ENCODE measurements at places on chromosomes 7 and 10.

DNA sequence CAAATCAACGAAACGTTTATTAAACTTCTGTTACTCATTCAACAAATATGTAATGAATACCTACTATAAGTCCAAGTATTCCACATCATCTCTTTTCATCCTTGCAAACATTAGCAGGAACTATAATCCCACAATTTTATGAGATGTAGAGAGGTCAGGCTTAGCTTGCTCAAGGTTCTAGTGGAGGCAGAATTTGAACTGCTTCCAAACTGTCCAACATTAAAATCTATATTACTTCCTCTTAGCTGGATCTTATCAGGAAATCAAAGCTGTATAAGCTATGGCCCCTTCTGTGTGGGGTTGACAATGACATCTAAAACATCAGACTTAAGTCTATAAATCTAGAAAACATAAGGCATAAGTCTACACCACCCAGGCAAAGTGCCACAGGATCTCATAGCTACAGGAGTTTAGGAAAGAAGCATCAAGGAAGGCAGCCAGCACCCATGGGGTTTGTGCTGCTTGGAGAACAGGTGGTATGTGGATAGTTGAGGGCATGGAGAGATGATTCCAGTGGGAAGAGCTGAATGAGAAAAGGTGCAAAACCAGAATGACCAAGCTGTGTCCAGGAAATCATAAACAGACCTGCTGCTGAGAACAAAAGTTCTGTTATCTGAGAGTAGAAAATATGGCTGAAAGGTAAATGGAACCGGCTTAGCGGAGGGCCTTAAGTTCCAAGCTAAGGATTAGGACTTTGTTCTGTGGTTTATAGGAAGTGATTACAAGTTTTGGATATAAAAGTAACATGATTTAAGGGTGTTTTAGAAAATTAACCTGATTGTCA, 34.5 kb downstream of the PAPSS2 start:
- DNase-seq = no peak

- no peak for DNase-seq
These were observed 79.5 kb upstream of the LRGUK start for GRCh38 chr7:134047675-134048074.

- no peak for DNase-seq
These were observed 107.4 kb downstream of the FAM107B start for GRCh38 chr10:14667280-14667679.

GRCh38 chr10:65570143-65571010, 1355.5 kb upstream of the LRRTM3 start:
- DNase-seq = no peak

GRCh38 chr7:129825209-129825970, 127.4 kb downstream of the UBE2H start:
- DNase-seq = peak; percentile 87

DNA sequence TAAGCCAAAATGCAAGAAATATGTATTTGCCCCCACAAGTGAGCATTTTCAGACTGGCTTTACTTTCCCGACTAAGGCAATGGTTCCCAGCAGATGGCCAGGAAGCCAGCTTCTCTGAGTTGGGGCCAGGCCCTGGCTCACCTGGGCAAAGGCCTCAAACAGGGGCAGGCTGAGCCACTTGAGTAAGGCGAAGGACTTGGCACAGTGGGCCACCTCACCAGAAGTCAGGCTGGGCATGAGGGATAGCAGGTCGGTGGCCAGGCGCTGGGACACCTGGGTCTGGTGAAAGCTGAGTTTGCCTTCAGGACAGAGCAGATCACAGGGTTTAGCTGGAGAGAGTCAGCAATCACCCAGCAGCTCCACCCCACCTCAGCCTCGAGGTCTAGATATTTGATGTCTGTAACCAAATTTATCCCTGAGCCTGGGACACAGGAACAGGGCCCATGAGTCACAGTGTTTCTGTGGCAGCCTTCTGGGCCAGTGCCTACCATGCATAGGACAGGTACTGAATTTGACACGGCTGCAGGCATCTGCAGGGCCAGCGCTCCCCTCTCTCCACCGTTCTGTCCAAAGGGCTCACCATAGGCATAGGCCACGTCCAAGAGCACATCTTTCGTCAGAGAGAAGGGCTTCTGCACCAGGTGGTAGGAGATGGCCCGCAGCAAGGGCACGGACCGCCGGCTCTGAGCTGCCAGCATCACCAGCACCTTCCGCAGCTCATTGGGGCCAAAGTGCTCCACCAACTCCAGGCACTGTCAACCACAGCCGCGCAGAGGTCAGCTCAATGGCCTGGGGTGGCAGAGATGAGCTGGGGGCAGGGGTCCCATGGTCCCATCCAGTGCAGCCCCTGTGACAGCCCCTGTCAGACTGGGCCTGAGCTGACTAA, 7.3 kb downstream of the TBRG4 start:
- DNase-seq = no peak

- DNase-seq = no peak
These were observed 26.1 kb downstream of the DYNC1I1 start for GRCh38 chr7:95798401-95798930.

DNA sequence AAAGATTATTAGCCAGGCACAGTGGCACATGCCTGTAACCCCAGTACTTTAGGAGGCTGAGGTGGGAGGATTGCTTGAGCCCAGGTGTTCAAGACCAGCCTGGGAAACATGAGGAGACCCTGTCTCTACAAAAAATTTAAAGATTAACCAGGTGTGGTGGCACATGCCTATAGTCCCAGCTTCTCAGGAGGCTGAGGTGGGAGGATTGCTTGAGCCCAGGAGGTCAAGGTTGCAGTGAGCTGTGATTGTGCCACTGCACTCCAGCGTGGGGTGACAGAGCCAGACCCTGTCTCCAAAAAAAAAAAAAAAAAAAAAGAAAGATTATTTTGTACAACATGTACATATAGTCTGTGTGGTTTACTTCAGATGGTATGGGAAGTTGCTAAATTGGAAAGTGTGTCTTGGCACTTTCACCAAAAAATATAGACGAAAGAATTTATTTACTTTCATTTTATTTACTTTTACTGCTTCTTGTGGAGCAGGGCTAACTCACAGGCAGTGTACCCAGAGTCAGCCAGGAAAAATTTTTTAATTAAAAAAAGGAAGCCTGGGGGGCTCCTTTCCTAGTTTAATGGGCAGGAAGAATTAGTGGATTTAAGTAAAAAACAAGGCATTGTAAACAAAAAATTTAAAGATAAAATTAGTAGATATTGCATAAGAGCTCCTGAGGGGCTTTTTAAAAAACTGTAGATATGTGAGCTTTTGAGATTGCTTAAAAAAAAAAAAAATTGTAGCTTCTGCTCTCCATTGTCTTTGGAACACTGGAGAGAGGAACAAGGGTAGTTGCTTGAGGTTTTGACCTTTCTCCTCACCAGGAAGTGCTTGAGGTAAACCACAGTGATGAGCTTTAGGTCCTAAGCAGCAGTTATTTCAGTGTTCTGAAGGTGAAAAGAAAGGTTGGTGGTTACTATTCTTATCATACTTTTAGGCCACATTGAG, 44.6 kb upstream of the VDAC2 start:
- DNase-seq = no peak

- no peak for DNase-seq
These were observed 29.4 kb downstream of the DKK1 start for GRCh38 chr10:52343439-52343838.

DNA sequence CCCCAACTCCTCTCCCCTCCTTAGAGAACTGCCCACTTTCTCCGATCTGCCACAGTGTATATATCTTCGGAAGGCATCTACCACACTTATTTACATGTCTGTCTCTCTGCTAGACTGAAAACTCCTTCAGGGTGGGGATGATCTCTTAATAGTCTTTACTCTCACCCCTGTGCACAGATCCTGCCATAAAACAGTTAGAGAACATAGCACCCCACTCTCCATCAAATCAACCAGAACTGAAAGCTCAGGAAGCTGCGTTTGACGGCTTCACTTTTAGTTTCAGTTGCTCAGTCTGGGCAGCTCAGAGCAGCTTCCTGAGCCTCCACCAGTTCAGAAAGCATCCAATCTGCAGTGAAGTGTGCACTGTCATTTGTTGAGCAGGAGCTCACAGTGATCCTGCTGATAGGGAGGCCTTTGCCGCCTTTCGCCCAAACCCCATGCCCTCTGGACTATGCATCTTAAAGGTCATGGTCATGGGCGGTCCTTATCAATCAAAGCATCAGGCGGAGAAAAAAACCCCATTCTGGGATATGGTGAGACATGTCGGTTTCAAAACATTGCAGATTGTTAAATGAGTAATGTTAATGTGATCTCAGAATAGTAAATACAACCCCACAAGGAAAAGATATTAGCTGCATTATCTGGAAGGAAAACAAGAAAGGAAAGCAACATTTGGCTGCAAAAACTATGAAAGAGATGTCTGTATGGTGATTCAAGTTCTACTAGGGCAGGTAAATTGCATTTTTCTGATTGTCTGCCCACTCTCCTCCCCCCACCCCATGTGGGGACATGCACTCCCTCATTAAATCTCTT, 167.1 kb upstream of the ADO start:
- peak; percentile 33 for DNase-seq

GRCh38 chr7:139695051-139695450, 82.7 kb downstream of the HIPK2 start:
- DNase-seq = no peak

GRCh38 chr10:30752481-30752881, 122.9 kb upstream of the LYZL2 start:
- no peak for DNase-seq

DNA sequence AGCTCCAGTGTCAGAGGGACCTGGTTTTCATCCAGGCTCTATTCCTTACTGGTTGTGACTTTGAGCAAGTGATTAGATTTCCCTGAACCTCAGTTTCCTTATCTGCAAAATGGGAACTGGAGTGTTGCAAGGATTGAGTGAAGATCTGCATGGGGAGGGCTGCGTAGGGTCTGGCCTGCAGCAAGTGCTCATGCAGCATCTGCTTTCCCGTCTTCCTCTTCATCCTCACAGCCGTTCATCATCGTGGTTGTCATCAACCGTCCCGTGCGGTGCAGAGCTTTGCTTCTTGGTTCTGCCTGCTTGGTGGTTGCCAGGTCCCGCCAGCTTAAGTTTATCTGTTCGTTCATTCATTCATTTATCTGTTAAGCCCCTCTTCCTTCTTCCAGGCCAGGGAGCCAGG, 135.0 kb downstream of the GRK5 start:
- DNase-seq = no peak

DNA sequence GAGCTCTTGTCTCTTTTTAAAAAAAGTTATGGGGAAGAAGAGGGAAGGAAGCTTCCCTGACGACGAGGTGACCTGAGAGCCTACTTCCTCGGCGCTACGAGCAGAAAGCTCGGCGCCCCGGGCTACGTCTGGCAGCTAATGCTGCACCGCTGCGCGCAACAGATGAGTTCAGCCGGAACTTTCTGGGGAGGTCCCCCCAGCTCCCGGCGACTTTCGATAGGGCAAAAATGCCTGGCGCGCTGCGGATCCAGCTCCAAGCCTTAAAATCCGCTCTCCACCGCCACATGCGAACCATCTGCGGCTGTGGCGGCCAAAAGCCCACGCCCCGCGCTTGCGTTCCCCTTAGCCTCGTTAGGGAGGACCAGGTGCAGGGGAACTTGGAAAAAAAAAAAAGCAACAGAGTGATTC, 621 bp downstream of the P4HA1 start:
- peak; percentile 31 for DNase-seq

- no peak for DNase-seq
These were observed 61.9 kb downstream of the COL13A1 start for GRCh38 chr10:69863580-69863979.

- DNase-seq = no peak
These were observed 137.7 kb downstream of the PTPRN2 start for GRCh38 chr7:158449942-158450341.

DNA sequence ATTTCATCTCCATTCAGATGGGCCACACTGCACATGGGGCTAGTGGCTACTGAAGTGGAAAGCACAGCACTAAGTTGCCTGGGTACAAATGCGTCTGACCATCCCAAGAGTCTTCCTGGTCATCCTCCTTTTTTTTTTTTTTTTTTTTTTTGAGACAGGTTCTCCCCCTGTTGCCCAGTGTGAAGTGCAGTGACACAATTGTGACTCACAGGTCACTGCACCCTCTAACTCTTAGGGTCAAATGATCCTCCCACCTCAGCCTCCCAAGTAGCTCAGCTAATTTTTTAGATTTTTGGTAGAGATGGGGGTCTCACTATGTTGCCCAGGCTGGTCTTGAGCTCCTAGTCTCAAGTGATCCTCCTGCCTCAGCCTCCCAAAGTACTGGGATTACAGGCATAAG, 3.4 kb upstream of the TRRAP start:
- DNase-seq = no peak

Measured in activated naive CD4-positive, alpha-beta T cell (primary cell).